ENCODE measurements at places on chromosomes 11 and 22.

DNA sequence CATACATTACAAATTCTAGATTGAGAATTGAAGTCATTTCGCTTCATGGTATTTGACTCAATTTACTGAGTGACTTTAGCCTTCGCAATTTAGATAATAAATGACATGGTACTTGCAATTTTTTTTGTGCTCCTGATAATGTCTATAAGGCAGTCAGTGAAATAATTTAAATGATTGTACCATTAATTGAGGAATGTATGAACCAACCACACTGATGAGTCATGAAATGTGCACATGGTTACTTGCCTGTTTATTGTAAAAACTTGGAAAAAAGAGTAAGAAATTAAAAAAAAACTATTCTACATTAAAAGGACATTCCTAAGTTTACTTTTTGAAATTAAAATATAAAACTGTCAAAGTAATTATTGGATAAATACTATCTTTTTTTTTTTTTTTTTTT lies 43.3 kb downstream of the DNAJC24 start:
- no peak for DNase-seq

- no peak for DNase-seq
These were observed 23.5 kb upstream of the PAK1 start for GRCh38 chr11:77497368-77497767.

DNA sequence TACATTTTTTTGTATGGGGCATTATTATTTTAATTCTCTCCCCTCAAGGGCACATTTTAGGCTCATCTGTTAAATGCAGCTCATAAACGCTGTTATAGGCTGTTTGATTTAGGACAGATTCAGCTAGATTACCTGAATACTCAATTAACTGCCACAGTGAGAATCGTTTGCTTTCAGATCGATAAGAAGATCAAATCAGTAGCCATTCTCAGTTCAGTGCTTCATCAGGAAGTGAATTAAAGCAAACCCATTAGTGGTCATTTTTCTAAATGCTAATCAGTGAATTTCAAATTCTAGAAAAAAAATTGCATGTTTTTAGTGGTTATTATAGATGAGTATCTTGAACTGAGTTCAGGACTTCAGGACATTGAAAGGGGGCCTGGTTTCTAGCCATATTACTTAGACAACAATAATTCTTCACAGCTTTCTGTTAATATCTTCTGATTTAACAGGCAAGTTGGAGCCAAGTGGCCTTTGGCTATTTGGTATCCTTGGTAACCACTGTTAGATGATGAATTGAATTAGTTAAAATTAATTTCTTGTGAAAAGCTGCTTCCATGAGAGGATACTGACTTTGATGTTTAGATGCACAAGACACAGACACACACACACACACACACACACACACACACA lies 18.6 kb downstream of the SYT9 start:
- no peak for DNase-seq

DNA sequence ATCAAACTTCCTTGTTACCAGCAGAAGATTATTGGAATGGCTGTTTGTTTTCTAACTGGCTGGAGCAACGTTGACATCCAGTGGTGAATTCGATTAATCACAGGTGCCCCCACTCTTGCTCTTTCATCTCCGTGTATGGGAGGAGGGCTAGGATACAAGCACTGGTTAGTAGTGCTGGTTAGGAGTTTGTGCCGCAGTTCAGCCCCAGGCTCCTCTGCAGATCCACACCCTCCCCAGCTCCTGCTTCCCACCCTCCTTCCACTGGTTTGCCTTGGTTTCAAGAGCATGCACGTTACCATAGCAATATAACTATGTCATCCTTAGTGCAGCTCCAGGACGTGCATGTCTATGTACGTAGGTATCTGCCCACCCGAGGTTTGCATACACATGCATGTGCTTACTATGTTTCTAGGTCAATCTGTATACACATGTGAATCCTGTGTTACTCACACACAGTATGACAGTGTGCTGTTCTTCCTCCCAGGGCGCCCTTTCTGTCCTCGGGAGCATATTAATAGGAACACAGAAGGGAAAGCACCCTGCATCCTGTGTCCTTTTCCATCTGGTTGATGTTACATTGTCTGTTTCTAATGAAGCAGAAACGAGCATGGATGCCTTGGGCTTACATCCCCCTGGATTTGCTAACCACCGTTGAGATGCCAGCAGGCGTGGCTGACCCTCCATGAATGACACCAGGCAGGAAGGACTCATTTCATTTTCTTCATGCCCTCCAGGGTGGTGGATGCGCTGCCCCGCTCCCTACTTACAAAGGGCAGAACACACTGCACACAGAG lies 539.3 kb downstream of the OPCML start:
- DNase-seq, result peak; percentile 95

- no peak for DNase-seq
These were observed 47.8 kb upstream of the ALX4 start for GRCh38 chr11:44357711-44358110.

DNA sequence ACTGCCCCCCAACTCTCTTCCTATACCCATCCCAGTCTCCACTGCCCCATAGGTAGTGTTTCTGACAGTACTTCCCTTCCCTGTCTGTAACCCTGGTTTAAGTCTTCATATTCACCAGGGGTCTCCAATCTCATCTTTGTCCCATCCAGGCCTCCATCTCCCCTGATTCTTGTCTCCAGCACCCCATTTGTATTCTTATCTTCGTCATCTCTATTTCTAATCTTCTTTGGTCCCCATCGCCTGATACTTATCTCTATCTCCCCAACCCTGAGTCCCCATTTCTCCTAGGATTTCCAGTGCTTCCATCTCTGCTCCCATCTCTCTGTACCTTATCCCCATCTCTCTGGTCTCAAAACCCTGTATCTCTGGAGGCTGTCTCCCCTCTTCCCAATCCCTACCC lies 1.8 kb downstream of the PHOX2A start:
- DNase-seq, result no peak

GRCh38 chr11:134780486-134781147 lies 368.6 kb upstream of the B3GAT1 start:
- DNase-seq, result no peak

- no peak for DNase-seq
These were observed 12.6 kb upstream of the GDPD5 start for GRCh38 chr11:75538150-75538942.

DNA sequence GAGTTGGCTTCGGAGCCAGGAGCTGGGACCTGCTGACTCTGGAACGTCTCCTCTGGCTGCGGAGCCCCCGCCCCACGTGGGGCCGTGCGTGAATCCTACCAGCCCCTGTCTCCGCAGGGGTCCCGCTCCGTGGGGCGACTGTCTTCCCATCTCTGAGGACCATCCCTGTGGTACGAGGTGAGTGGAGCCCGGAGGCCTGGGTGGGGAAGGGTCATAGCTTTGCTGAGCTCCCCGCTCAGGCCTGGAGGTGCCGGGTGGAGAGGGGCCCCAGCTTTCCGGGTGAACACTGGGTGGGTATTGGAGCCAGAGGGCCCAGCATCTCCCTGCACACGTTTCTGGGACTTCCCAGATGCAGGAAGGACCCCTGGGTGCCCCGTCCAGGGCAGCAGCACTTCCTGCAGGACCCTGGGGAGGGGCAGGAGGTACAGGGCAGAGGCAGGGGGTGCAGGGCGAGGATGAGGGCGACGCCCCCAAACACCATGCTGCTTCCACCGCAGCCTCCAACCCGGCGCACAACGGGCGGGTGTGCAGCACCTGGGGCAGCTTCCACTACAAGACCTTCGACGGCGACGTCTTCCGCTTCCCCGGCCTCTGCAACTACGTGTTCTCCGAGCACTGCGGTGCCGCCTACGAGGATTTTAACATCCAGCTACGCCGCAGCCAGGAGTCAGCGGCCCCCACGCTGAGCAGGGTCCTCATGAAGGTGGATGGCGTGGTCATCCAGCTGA lies 3.8 kb downstream of the MUC5AC start:
- no peak for DNase-seq

DNA sequence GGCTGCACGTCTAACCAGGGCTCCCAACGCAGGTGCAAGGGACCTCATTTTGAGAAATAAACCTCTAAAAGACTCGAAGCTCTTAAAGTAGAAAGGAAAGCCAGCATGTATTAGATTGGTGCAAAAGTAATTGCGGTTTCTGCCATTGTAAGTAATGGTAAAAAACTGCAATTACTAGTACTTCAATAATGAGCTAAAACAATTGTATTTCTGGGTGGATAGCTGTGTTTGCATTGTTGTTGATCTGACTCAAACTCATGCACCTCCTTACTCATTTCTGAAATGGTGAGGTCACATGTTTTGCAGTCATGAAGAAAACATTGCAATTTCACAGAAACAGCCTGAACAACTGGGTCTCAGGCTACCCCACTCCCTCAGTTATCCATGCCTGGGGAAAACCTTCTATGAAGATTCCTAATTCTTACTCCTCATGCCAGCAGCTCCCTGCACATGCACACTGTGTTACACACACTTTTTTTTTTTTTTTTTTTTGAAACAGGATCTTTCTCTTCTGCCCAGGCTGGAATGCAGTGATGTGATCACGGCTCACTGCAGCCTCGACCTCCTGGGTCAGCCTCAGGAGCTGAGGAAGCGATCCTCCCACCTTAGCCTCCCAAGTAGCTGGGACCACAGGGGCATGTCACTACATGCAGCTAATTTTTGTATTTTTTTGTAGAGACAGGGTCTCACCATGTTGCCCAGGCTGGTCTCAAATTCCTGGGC lies 24.6 kb downstream of the VWCE start:
- no peak for DNase-seq

DNA sequence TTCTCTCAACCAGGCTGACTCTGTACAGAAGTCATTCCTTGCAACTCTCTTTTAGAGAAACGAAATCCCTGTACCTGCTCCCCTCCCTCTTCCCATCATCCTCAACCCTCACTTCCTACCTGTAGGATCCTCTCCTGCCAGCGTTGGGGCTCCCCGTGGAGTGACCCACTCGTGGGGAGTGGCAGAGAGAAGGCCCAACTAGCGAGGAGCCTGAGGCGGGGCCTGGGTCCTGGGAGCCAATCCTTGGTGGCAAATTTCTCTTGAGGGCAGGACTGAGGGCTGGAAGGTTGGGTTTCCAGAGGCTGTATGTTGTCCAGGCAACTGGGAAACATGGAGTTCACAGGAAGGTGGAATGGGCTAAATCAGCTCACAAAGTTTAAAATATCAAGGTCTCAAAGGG lies 10.4 kb downstream of the NHERF4 start:
- DNase-seq, result no peak

DNA sequence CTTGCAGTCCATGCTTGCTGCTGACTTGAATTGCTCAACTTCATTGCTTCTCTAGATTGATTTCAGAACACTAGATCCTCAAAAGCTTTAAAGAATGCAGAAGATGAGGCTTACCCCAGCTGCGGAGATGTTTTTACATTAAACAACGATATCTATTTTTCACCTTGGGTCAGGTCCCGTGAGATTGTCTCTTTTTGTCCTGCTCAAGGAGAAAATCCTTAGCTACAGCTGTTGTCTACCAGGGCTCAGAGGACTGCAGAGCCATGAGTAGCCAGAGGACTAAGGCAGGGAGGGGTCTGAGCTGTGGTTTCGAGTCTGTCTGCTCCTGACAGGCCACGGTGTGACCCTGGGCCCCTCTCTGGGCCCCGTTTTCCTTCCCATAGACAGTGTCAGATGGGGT lies 51.4 kb downstream of the PKNOX2 start:
- DNase-seq, result peak; percentile 66

GRCh38 chr11:134533511-134533910 lies 121.5 kb upstream of the B3GAT1 start:
- DNase-seq, result no peak

DNA sequence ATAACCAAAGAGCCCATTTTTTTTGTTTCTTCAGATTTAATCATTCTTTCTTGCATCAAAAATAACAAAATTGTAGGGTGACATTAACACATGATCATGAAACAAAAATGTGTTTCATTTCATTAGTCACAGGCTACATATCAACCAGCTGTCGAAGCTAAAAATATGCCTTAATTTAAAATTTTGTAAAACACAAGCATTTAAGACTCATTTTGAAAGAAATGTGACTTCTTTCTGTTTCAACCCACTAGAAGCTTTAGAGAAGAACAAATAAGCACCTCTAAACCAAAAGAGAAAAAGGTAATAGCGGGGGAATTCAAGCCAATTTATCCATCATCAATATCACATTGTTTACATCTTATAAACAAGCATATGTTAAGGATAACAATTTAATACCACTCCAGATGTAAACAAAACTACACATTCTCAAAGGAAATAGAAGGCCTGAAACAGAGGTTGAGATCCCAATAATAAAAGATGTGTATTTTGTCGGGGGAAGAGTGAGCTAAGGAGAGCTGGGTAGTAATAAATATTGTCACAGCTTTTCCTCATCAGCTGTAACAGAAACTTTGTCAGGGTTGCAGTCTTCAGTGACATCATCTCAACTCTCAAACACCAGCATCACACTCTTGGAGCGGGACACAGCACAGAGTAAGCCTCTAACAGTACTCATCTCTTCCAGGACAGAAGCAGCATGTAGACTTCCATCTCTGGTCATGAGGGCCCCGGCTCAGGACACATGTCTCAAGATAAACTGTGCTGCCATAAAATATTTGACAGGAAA lies 42.0 kb downstream of the ALG9 start:
- DNase-seq, result no peak

GRCh38 chr11:73907191-73907590 lies 30.4 kb downstream of the PAAF1 start:
- DNase-seq, result no peak

DNA sequence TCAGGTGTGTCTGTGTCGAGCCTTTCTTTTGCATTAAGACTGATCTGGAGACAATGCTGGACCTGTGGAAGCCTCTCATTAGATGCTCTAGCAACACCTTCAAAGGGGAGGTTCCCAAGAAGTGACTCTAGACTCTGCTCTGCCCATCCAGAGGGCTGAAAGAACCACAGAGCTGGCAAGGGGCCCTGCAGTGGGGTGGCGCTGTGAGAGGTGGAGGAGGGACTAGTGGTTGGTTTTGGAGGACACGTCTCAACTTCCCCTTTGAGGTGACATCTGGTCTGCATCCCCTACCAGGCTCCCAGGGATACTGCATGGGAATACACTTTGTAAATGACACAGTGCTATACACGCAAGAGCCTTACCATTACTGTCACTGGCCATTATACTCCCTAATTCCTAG lies 34.2 kb upstream of the SYT13 start:
- DNase-seq, result no peak

DNA sequence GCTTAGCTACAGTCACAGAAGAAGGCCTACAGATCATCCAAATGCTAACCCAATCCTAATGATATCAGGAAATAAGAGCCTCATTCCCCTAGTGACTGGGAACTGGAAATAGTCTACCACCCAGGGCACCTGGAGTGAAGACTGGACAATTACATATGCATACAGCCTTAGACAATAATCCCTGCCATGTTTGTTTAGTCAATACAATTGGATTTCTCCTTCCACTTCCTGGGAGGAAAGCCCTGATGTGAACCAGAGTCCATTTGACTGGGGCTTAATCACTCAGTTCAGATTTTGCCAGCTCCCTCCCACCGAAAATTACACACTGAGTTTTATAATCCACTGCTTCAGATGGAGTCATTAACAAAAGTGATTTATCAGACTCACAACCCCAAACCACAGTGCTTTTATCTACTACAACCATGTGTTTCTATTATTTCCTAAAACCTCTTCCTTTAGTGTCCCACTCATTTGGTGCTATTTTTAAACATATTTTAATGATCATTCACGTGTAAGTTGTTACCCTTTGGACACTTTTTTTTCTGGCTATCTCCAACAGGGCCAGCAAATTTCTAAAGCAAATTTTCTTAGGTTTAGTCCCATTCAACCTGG lies 29.9 kb downstream of the CWF19L2 start:
- DNase-seq, result no peak

GRCh38 chr22:39494471-39495120 lies 7.5 kb upstream of the MIEF1 start:
- DNase-seq, result no peak

- DNase-seq, result no peak
These were observed at the start of gene OR52N1 for GRCh38 chr11:5791165-5791564. Gene OR52N1 (minus strand): TSS chr11:5791265. CDS start chr11:5788816, 2,449 bp downstream.
